Spleen (tissue), 13 donors: ENCODE measurements at places on chromosomes 16 and 17. TPM values are rescaled to one million over a fixed set of nuclear protein-coding genes. Genes with fewer than 3 reads are reported as not detected.
A peak's percentile ranks its signal among the peaks of the same experiment; 100 is the strongest.

GRCh38 chr16:83689385-83689831 lies 118.4 kb upstream of the HSBP1 start:
- no peak for DNase-seq

- no peak for DNase-seq
Observed at GRCh38 chr17:55988861-55989260, 164.4 kb upstream of the ANKFN1 start.

GRCh38 chr16:22006636-22007035 lies 1.3 kb upstream of the MOSMO start:
- no peak for DNase-seq

- DNase-seq: peak; percentile 89
Observed at GRCh38 chr17:17561408-17562145, 29.9 kb downstream of the PEMT start.

DNA sequence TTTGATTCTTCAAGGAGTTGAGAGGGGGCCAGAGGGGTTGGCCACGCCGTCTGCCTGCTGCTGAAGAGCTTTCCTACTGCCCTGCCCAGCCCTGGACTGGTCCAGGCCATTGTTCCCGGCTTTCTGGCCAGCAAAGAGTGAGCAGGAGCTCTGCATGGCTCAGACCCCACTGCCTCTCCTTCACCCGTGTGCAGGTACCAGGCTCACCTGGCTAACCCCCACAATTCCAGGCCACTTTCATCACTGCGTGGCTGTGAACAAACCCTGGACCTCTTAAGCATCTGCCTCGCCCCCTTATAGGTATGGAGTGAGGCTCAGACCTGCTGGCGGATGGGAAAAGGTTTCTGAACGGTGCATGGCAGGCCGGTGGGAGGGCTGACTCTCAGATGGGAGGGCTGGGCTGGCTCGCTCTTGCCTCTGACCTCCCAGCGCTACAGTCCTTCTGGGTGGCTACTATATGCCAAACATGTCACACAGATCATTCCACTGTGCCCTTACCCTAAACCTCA lies 8.9 kb downstream of the ZNF319 start:
- peak; percentile 36 for DNase-seq

DNA sequence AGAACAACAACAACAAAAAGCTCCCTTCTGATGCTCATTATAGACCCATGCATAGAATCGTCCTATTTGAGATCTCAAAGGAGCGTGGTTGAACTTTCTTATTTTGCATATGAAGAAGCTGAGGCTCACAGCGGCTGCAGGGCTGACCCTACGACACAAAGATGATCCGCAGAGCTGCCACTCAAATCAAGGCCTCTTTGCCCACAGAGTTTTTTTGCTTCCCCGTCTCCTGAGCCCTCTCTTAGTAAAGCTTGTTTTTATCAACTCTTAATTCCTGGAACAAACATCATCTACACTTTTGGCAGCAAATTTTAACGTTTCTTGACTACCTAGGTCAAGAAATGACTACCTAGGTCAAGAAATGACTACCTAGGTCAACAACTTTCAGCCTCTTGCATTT lies 73.7 kb downstream of the C16orf95 start:
- DNase-seq: no peak

- DNase-seq: no peak
Observed at GRCh38 chr16:48963901-48964615, 317.6 kb downstream of the CBLN1 start.

- DNase-seq: no peak
Observed at GRCh38 chr16:89476811-89477261, 13.5 kb downstream of the ANKRD11 start.

DNA sequence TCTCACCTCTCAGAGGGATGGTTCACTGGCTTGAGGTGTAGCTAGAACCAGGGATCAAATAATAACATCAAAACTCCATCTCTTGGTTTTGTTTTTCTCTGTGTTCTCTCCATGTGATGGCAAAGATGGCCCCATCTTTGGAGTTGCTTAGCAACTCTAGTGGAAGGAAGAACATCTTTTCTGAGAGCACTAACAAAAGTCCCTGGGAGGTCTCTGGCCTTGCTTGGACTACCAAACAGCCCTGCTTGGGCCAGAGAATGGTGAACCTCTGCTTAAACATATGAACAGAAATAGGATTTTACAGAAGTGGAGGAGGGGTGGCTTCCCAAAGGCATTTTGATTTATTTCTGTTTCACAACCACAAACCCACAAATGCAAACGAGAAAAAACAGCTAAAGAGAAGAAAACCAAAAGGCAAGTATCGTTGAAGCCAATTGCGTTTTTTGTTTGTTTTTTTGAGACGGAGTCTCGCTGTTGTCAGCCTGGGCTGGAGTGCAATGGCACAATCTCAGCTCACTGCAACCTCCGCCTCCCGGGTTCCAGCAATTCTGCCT lies 13.2 kb downstream of the GABARAPL2 start:
- no peak for DNase-seq

- DNase-seq: no peak
Observed at GRCh38 chr17:41411072-41411840, 13.1 kb downstream of the KRT37 start.

DNA sequence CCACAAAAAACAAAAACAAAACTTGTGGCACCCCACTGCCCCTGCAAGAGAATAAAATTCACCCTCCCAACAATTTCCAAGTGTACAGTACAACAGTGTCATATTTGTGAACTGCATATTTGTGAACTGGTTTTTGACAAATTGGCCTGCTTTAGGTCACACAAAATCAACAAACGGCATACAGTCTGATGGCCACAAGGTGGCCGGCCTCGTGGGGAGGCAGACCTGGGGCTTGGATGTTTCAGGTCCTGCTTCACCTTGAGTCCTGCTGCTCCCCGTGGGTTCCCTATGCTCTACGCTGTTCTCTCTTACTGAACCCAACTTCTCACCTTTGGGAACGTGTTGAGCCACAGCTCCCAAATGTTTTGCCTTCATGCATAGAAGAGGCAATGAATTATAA lies 102.2 kb downstream of the CDK5R1 start:
- DNase-seq: no peak

DNA sequence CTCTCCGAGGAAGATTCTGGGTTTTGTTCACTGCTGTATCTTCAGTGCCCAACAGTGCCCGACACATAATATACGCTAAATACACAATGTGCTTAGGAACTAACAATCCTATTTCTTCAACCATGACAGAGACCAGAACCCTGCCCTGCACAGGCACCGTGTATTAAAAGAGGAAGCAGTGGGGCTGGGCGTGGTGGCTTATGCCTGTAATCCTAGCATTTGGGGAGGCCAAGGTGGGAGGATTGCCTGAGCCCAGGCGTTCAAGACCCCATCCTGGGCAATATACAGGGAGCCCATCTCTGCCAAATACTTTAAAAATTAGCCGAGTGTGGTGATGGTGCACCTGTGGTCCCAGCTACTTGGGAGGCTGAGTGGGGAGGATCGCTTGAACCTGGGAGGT lies 19.3 kb downstream of the ARL2BP start:
- DNase-seq: peak; percentile 51

DNA sequence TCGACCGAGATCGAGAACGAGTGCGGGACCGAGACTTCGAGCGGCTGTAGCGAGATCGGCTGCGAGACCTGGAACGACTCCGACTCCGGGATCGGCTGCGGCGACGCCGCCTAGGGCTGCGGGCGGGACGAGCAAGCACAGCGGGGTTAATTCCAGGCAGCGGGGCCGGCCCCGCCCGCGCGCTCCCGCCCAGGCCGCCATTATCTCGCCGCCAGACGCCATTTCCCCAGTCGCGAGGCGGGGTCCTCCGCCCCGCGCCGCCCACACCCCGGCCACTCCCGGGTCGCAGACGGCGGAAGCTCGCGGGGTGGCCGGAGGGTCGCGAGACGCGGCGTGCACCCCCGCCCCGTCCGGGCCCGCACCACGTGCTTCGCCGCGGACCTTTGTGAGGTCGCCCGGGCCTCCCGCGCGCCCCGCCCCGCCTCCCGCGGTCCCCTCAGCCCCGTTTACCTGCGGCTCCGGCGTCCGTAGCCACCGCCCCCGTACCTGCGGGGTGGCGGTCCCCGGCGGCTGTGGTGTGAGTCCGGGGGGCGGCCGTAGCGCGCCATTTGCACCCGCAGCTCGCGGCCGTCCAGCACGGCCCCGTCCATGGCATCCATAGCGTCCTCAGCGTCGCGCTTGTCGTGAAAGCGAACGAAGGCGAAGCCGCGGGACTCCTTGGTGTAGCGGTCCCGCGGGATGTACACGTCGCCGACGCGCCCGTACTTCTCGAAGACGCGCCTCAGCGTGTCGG lies 616 bp downstream of the SRSF2 start:
- DNase-seq: peak; percentile 95

DNA sequence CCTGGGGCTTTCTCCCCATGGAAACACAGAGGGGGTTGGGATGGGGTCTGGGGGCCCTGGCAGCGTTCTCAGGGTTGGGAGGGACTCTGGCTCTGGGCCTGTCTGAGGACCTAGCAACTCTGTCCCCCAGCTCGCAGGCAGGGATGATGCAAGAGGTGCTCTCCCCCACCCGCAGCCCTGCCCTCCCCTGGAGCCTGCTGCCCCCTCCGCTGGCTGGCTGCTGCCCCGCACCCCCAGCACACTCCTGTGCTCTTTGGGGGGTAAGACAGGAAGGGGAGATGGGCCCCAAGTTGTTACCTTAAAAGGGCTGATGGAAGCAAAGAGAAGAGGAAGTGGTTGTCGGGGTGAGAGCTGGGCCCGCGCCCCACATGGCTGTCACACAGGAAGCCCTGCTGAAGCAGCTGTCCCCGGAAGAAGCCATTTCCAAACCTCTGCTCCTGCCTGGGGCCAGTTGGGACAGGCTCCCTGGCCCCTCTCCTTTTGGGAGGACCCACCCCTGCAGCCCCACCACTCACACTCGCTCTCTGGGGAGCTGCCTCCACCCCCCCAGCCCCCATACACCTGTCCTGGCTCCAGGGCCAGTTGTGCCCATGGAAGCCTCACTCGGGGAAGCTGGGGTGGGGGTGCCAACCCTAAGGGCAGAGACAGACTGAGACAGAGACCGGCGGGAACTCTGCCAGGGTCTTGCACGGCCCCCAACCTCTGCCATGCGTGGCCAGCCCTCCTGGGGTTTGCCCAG lies 2.5 kb downstream of the CORO1A start:
- DNase-seq: peak; percentile 96

DNA sequence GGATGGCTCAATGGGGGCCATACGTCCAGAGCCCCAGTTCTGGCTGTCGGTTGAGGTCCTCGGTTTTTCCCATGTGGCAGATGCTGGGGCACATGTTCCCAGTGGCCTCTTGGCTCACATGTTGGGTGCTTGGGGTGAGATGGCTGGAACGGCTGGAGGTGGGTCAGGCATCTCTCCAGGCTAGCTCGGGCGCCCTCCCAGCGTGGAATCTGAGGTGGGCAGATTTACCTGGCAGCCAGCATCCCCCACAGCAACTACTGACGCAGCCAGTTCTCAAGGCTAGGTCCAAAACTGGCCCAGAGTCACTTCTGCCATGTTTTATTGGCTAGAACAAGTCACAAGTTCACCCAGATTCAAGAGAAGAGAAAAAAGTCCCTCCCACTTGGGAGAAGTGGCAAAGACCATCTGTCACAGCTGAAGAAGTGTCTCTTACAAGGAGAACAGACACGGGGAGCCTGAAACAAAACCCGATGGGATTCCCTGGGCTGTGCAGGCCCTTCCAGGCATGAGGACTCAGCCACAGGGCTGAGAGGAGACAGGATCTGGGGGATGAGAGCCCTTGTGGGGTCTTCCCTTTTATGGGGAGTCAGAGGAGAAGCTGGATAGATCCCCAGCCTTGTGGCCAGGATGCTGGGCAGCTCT lies 15.2 kb downstream of the ACE start:
- DNase-seq: no peak

GRCh38 chr17:67400193-67400592 lies 23.1 kb downstream of the PITPNC1 start:
- no peak for DNase-seq

- no peak for DNase-seq
Observed at GRCh38 chr17:83071966-83072562, 7.3 kb upstream of the METRNL start.

- peak; percentile 84 for DNase-seq
Observed at GRCh38 chr17:17119533-17119932, 77.3 kb downstream of the MPRIP start.

DNA sequence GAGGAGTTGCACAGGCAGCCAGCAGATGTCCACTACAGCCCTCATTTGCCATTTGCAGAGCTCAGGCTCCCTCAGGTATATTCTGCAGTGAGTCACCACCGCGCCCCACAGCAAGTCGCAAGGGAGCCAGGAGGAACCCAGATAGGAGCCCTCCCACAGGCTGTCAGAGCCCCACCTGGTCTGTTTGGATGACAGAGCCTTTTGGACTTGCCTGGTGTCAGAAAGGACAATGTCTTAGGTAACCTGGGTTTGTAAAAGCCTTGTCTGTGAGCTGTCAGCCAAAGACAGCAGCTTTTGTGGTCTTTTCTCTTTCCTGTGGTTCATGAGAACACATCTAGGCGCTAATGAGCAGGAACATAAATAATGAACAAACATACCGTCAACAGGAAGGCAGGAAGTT lies 70.9 kb downstream of the GNAO1 start:
- DNase-seq: peak; percentile 84

DNA sequence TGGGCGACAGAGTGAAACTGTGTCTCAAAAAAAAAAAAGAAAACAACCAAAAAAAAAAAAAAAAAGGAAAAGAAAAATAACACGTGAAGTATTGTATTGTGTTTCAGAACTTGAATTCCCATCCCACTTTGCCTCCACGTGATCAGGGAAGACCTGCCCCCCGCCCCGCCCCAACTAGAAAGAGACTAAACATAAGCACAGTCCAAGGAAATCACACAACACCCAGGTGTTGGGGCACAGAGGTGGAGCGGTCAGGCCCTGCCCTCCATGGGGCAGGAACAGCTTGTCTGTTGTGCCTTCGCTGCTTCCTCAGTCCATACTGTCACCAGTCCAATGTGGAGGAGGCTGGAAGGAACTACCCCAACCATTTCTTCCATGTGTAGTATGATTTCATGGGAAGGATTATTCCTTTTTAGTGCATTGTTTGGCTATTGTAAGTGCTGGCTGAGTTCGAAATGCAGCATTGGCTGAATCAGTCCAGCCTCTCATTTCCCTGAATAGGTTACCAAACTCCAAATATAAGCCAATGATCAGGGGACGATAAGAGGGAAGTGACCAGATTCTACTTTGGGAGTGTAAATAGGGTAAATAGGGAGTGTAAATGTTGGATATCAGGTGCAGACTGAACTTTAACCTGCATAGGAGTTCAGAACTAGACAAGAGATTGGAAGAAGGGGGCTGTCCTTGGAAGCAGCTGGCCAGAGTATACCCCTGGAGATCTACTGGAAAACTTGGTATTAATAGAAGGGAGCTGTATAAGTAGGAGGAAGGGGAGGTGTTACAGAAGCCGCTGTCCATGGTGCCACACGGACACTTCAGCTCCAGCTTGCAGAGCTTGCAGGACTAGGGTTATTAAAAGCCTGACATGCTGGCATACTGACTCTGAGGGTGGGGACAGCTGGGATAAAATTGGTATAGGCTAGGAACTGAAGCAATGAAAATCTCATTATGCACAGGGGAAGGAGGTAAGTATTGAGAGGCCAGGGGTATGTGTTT lies 50.7 kb downstream of the TANGO6 start:
- no peak for DNase-seq

- DNase-seq: no peak
Observed at GRCh38 chr17:67573987-67574657, 143.6 kb upstream of the NOL11 start.

- DNase-seq: no peak
Observed at GRCh38 chr16:69423189-69423588, 1.2 kb upstream of the CYB5B start.

NOS2 gene
- polyA plus RNA-seq: 0.10 TPM

HOXB9 gene
- polyA plus RNA-seq: 0.50 TPM

UMOD gene
- not detected for polyA plus RNA-seq

NACA2 gene
- 0.16 TPM for polyA plus RNA-seq

FAM20A gene
- polyA plus RNA-seq: 26.3 TPM

WNT9B gene
- 0.11 TPM for polyA plus RNA-seq

KRTAP2-3 gene
- polyA plus RNA-seq: not detected

NPIPA5 gene
- 23.6 TPM for polyA plus RNA-seq

PYY gene
- polyA plus RNA-seq: not detected

SLC16A13 gene
- polyA plus RNA-seq: 5.4 TPM

STXBP4 gene
- 0.93 TPM for polyA plus RNA-seq

CHP2 gene
- polyA plus RNA-seq: 0.06 TPM
